Mesendoderm (in vitro differentiated cells): ENCODE measurements at places on chromosomes 12 and 14.

GRCh38 chr14:85663667-85664066, 133.7 kb downstream of the FLRT2 start:
- H3K4me1 ChIP-seq, result no peaks in the 10 kb centered on the region
- H3K4me3 ChIP-seq, result no peak overlapping the region
- H3K27ac ChIP-seq, result no peak overlapping the region
- H3K36me3 ChIP-seq, result no peaks in the 10 kb centered on the region
- no peak for DNase-seq

DNA sequence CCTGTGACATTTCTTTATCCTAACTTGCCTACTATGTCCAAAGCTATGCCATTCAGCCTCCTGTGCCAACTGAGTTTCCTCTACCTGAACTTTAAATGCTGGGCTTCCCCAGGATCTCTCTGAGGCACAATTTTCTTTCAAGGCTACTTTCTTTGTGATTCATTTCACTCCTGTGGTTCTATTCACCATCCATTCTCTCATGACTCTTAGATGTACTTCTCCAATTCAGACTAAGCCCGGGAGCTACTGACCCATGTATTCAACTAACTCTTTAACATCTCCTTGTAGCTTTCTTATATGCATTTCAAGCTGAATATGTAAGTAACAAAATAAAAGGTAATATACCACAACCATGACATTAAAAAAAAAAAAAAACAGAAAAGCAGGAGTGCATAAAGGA, 738.9 kb upstream of the USP15 start:
- H3K27me3 ChIP-seq, result no peaks in the 10 kb centered on the region
- H3K27ac ChIP-seq, result no peak overlapping the region
- H3K4me3 ChIP-seq, result no peak overlapping the region

DNA sequence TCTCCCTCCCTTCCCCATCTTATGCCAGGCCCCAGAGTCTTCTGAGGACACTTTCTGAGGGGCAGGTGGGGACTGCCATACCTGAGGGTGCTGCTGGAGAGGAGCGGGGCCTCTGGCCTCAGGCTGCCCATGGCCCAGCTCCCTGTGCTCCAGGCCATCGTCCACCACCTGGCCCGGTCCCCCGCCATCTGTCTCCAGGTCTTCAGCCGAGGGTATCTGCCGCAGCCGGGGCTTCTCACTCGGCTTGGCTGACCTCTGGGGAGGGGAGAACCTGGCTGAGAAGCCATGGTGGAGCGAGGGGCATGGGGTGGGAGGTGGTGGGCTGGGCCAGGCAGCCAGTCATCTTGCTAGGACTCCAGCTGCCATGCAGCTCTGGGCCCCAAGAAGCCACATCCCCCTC, 21.6 kb downstream of the SLC48A1 start:
- H3K36me3 ChIP-seq, result peaks cover 19% of the 10 kb centered on the region
- no peak overlapping the region for H3K27ac ChIP-seq
- no peaks in the 10 kb centered on the region for H3K27me3 ChIP-seq
- no peak for DNase-seq
- no peaks in the 10 kb centered on the region for H3K4me1 ChIP-seq

- H3K36me3 ChIP-seq, result no peaks in the 10 kb centered on the region
- no peak for DNase-seq
- no peaks in the 10 kb centered on the region for H3K4me1 ChIP-seq
Observed at GRCh38 chr14:51535443-51536044, 116.2 kb upstream of the FRMD6 start.

DNA sequence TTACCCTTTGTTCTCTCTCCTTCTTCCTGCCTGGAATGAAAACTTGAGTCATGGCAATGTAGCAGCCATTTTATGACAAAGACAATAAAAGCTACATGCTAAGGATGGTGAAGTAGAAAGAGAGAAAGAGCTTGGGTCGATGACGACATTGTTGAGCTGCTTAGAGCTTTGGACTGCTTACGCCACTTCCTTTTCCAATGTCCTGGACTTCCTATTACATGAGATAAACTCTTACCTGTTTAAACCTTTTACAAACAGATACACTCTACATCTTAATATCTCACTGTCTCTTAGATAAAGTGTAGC, 70.1 kb downstream of the PEBP1 start:
- H3K27ac ChIP-seq, result no peak overlapping the region
- no peaks in the 10 kb centered on the region for H3K4me1 ChIP-seq
- no peaks in the 10 kb centered on the region for H3K27me3 ChIP-seq

DNA sequence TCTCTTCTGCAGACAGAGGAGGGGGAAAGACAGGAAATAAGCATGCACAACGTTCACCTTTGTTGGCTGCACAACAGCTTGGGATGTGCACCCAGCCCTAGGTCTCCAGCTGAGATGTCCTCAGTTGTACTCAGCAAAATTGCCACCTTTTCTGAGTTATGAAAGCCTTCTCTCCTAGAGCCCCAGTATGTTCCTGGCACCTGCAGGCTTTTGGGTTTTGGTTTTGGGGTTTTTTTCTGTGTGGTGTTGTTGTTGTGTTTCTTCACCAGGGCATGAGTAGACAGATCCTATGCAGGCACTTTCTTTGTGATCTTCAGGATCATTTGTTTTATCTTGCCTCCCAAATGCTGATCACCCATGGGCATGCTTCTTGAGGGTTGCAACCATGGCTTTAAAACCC, 463.4 kb downstream of the DPF3 start:
- DNase-seq, result no peak
- H3K27me3 ChIP-seq, result peaks cover 2% of the 10 kb centered on the region
- no peaks in the 10 kb centered on the region for H3K36me3 ChIP-seq
- peaks cover 2% of the 10 kb centered on the region for H3K4me1 ChIP-seq
- H3K27ac ChIP-seq, result no peak overlapping the region

DNA sequence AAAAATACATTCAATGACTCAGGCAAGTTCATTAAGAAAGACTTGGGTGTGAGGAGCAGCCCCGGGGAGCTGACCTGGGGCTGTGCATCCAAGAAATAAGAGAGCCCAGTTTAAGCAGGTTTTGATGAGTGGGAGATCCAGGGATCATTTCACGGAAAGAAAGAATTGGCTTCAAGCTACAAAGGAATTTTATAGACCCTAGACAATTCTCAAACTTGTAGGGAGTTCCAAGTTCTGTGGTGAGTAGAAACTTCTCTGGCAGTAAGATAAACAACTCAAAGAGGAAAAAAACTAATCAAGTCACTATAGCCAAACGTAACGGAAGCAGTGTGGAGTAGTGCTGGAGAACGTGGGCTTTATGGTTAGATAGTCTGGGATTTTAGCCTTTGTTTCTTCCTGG, 175.7 kb upstream of the DDHD1 start:
- no peak overlapping the region for H3K27ac ChIP-seq
- no peak overlapping the region for H3K4me3 ChIP-seq
- H3K4me1 ChIP-seq, result peaks cover 2% of the 10 kb centered on the region

DNA sequence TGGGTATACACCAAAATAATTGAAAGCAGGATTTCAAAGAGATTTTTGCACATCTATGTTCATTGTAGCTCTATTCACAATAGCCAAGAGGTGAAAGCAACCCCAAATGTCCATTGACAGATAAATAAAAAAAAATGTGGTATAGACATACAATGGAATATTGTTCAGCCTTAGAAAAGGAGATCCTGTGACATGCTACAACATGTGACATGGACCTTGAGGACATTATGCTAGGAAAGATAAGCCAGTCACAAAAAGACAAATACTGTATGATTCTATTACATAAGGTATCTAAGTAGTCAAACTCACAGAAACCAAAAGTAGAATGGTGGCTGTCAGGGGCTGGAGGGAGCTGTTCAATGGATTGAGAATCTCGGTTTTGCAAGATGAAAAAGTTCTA, 12.1 kb downstream of the GPRC5D start:
- no peak overlapping the region for H3K27ac ChIP-seq
- H3K27me3 ChIP-seq, result no peaks in the 10 kb centered on the region
- H3K36me3 ChIP-seq, result no peaks in the 10 kb centered on the region
